ENCODE measurements at places on chromosomes 1 and 21.
A peak's percentile ranks its signal among the peaks of the same experiment; 100 is the strongest.

- no peak for DNase-seq
Observed at GRCh38 chr1:42807056-42807668, 9.8 kb upstream of the ERMAP start.

- peak; percentile 59 for DNase-seq
Observed at GRCh38 chr1:47104816-47105215, 32.4 kb upstream of the CYP4A22 start.

- DNase-seq, result no peak
Observed at GRCh38 chr1:111271464-111271801, 19.2 kb upstream of the CHIA start.

GRCh38 chr1:3716351-3716750, 35.9 kb upstream of the CCDC27 start:
- DNase-seq, result no peak

GRCh38 chr1:233112186-233113008, 162.0 kb downstream of the NTPCR start:
- peak; percentile 22 for DNase-seq

DNA sequence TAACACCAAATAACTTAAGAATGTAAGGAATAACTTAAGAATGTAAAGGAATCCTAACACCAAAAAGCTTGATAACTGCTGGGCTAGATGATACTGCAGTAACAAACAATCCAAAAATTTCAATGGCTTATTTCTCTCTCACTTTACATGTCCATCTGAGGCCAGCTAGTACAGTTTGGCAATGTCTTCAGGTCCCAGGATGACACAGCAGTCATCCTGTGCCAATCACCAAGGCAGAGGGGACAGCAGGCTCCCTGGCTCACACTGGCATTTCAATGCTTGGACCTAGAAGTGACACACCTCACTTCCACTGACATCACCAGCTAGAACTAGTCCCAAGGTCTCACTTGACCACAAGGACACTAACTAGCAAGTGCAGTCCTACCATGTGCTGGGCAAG, 15.3 kb downstream of the DNAJC11 start:
- no peak for DNase-seq

DNA sequence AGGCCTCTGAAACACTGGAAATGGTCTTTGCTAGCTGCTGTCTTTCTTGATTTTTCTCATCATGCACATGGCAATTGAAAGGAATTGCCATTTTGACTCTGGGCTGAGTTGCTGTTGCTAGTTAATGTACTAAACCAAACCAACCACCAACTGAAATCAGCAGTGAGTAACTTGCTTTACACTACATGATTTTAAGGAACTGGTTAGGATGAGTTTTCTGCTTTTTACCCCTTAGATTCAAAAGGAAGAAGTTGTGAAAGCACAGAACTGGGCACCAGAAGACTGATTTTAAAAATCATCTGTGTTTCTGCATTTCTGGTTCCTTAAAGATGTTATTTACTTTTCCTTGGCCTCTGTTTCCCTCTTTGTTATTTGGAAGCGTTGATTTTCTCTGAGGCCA, 361.9 kb downstream of the HLX start:
- no peak for DNase-seq

GRCh38 chr1:206738370-206739366, 31.9 kb upstream of the IL19 start:
- peak; percentile 33 for DNase-seq

DNA sequence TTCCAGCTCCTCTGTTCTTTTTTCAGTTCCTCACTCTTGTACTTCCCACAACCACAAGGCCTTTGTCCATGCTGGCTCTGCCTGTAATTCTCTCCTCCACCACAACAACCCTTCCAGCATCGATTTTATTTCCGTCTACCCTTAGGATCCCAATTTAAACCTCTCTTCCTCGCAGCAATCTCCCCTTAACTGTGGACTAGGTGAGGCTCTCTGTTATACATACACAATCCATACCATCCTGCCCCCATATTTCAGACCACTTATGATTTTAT, 90.4 kb upstream of the ZC3H11B start:
- DNase-seq, result no peak

- DNase-seq, result no peak
Observed at GRCh38 chr1:20829946-20830345, 42.8 kb upstream of the HP1BP3 start.

GRCh38 chr1:204266504-204267034, 52.8 kb upstream of the GOLT1A start:
- DNase-seq, result no peak

Measured in RPMI7951 (cell line).